Activated CD4-positive, CD25-positive, alpha-beta regulatory T cell treated with anti-CD3 and anti-CD28 coated beads, Interleukin-2, amount 50 U/mL, for 72 hours (primary cell): ENCODE measurements at places on chromosomes 16 and 17.

DNA sequence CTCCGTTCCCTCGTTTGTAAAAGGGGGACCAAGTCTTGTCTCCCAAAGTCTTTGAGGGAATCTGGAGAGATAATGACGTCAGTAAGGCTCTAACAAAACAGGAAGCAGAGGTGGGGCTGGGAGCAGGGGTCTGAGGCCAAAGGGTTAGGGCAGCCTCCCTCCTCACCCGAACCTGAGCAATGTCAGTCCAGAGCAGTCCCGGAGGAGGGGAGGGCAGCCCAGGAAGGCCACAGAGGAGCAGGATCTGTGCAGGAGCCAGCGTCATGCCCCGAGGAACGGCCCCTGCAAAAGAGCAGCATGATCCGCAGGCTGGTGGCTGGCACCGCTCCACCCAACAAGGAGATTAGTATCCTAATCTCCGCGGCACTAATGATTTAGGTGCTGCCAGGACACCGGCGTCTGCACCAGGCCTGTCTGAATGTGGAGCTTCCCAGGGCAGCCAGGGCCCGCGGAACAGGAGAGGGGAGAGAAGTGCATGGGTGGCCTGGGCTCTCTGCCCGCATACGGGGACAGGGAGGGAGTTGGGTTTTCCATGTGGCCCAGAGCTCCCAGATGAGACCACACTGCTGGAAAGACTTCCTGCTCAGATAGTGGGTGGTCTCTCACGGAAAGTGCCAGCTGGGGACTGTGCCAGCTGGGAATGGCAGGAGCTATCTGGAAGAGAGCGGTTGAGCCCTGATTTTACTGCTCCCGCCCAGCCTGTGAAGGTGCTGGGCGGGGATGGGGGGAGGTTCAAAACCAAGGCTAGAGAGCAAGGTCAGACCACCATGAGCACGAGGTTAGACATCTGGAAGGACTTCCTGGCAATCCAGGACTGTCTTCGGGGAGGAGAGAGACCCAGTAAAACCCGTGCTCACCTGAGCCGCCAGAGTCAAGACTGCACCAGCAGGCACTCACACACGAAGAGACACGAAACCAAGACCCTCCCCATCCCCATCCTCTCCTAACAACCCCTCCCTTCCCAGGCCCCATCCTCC is 11.0 kb upstream of the KRT17 start:
- no peak for DNase-seq

DNA sequence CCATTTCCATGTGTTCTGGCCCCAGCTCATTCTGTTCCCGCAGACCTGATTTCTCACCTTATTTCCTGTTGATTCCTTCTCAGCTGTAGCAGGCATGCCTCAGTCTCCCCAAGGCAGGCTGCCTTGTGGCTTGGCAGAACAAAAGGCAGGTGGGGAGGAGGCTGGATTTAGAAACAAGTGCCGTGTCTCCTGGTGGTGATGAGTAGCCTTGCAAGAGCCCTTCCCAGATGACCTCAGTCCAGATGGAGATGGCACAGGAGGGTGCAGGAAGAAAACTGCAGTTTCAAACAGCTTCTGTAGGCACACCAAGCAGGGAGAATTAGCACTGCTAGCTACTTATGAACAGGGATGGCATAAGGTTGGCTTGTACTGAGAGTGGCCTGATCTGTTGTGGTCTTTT is 64.6 kb downstream of the ARHGAP44 start:
- DNase-seq = no peak

DNA sequence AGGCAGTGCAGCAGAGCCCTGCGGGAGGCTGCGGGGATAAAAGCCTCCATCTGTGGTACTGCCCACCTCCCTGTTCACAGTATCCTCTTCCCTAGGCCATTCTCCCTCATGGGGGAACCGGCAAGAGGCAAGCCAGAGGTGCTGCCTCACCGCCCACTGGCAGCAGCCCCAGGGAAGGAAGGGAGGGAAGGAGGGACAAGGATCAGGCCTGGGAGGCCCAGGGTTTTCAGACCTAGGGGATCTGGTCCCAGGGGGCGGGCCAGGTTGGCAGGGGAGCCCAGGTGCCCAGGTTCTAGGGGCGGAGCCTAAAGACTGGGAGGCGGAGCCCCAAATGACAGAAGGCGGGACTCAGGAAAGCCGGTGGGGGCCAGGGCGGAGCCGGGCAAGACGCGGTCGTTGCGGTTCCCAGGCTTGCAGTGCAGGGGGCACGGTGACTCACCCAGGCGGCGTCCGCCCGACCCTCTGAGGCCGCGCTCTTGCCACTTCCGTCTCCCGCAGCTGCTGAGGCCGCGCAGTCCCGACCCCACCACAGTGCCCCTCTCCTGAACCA is 3.0 kb upstream of the MTMR4 start:
- DNase-seq = no peak

DNA sequence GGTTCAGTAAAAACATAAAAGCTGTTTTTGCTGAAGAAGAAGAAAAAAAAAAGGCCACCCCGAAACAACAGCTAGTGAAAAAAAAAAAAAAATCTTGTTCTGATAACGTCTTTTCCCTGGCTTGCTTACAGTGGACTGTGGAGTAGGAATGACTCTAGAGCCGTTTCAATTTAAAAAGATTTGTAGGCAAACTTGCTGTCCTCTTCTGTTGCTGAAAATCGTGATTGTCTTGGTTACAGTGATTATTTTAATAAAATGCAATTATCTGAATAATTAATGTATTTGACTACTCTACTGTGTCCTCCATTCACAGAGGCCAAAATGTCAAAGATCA is 190.6 kb upstream of the TBX2 start:
- DNase-seq = no peak

GRCh38 chr17:17603178-17603894 is 11.8 kb upstream of the PEMT start:
- DNase-seq = no peak

DNA sequence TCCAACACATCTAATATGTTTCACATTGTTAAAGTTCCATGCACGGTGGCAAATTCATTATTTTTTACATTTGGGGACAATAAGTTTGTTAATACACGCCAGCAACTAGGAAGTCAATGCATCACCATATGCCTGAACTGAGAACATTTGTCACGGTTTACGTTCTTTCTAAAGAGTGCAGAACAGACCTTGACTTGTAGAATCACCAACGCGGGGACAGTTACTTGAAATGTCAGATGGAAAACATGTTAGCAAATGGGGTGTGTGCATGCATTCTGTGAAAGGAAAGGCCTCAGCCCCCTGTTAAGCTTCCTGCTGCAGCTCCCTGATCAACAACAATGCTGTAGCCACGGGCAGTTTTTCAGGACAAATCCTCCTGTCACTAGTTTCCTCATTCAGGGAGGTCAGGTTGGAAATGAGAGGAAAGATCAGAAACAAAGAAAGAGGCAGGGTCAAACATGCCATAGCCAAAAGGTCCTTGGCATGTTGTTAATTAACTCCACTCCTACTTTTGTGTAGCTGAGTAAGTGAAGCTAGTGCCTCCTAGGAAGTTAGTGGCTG is 18.4 kb downstream of the SMIM36 start:
- no peak for DNase-seq

- DNase-seq = no peak
Measured at GRCh38 chr17:33085256-33085655, 93.6 kb downstream of the SPACA3 start.

GRCh38 chr16:15766918-15767317 is 89.9 kb downstream of the MYH11 start:
- no peak for DNase-seq

GRCh38 chr17:60615108-60615507 is 15.1 kb downstream of the PPM1D start:
- no peak for DNase-seq

DNA sequence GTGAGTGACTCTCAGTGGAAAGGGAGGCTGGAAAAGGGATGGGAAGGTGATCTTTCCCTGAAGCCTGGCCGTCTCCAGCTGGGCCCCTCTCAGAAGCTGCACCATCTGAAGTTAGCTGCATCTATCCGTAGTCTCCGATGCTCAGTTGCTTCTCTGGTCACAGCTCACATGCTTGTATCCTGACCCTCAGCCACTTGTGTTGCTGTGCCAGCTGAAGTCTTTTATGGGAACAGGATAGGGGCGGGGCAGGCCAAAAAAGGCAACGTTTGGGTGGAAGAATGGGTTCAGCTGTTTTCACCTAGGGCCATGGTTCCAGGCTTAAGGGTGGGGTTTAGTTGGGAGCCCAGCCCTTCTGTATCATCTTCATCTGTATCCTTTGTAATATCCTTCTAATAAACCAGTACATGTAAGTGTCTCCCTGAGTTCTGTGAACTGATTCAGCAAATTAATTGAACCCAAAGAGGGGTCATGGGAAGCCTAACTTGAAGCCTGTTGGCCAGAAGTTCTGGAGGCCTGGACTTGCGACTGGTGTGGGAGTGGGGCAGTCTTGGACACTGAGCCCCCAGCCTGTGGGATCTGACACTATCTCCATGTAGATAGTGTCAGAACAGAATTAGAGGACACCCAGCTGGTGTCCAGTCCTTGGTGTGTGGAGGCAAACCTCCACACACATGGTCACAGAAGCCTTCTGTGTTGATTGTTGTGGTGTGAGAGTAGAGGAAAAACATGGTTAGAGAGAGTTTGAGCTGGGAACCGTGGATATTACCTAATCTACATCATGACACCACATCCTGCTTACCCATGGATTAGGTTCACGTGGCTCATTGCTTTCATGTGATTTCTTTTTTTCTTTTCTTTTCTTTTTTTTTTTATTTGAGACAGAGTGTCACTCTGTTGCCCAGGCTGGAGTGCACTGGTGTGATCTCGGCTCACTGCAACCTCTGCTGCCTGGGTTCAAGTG is 49.3 kb upstream of the FBXO47 start:
- no peak for DNase-seq

GRCh38 chr17:1597861-1598342 is 30.7 kb downstream of the SLC43A2 start:
- DNase-seq = no peak

GRCh38 chr17:8693328-8693727 is 51.3 kb downstream of the CCDC42 start:
- DNase-seq = no peak

- no peak for DNase-seq
Measured at GRCh38 chr16:15829460-15829859, 27.4 kb downstream of the MYH11 start.

DNA sequence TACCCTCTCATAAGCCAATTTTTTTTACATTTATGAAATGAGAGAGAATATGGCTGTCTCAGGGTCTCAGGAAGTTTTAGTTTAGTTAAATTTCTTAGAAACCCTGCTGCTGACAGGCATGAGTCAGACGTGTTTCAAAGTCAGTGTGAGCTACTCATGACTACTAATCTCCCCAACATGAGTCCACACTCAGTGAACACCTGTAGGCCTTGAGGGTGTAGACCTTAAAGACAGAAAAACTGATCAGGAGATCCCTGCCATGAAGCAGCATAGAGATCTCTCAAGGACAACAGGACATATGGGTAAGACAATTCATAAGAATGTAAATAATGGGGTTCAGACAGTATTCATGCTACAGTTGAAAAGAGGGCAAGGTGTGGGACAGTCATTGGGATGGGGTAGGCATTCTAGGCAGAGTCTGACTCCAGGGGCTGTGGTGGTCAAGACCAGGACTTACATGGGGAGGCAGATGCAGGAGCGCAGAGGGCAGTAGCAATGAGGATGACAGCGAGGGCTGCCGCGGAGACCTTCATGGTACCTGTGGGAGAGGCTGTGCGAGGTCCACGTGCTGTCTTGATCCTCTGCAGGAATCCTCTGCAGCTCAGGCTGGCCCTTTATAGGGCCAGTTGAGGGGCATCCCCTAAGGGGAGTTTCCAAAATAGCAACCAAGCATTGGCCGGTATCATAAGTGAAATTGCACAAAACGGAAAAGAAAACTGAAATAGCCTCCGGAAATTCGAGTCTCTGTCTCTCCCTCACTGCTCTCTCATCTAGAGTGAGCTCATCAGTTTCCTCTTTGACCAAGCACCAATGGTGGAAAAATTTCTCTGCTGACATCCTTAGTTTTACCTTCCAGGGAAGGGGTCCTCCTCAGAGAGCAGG is at the start of gene CCL5:
Gene CCL5, minus strand, starts transcription at position 588 of the 882 bp plus-strand sequence.
- peak; percentile 44 for DNase-seq

GRCh38 chr17:47918006-47918405 is 22.0 kb downstream of the SP2 start:
- DNase-seq = no peak

GRCh38 chr17:72405662-72406230 is 284.9 kb downstream of the SOX9 start:
- no peak for DNase-seq

GRCh38 chr16:28845293-28845692 is 855 bp downstream of the TUFM start:
- DNase-seq = no peak

- peak; percentile 44 for DNase-seq
Measured at GRCh38 chr17:2853283-2854142, 57.3 kb downstream of the RAP1GAP2 start.

- no peak for DNase-seq
Measured at GRCh38 chr17:80603396-80603795, 58.8 kb downstream of the RPTOR start.

- no peak for DNase-seq
Measured at GRCh38 chr16:57761301-57761700, 25.7 kb downstream of the KATNB1 start.

GRCh38 chr16:86573215-86573614 is 5.1 kb upstream of the FOXL1 start:
- DNase-seq = no peak

DNA sequence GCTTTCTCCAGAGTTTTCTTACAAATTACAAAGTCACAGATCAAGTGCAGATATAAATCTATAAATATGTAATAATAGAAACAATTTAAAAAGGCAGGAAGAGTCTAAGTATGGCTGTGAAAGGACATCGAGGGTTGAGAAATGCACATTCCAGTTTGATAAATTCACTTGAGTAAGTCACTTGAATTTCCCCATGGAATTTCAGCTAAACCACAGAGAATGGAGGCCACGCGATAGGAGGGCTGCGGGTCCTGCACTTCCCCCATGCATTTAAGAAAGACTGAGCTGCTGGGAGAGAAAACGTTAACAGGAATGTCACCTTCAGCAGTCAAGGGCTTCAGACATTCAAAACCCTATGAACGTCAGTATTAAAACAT is 6.1 kb upstream of the MXRA7 start:
- DNase-seq = no peak

- no peak for DNase-seq
Measured at GRCh38 chr17:80545499-80545826, 825 bp downstream of the RPTOR start.

- no peak for DNase-seq
Measured at GRCh38 chr17:62001105-62001504, 64.0 kb downstream of the MED13 start.

GRCh38 chr16:59880611-59881010 is 1146.5 kb upstream of the GOT2 start:
- DNase-seq = no peak
